ENCODE measurements at places on chromosomes 4 and X.

DNA sequence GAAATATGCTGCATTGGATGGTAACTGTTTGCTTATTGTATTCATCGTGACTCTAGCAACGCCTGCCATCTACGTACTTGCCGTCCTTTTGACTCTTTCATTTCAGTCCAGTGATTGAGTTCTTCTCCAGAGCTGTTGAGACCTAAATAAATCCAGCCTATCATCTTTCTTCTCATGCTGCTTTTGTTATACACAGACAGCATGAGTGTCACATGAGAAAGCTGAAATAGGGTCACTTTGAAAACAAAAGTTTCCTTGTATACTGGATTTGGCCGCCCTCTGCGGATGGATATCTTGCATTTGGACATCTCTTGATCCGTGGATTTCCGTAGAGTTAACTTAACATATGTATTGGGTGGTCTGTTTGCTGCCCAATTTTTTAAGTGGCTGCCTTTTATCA, 67.2 kb downstream of the TMPRSS11F start:
- no peak for DNase-seq

DNA sequence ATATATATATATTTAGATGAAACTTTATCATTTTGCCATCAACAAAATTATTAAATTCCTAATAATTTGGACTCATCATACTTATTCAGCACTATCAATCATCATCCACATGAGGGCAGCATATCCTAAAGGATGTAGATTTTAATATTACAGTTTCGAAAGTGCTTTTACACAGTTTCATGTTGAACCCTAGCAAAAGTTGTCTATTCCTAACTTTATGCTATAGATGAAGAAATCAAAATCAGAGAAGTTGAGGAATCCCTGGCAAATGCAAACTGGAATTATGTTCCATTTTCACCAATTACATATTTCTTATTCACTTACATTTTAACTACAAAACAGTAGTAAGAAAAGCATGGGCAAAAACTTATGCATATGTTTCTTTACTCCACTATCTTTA, 36.6 kb upstream of the UGT2A1 start:
- peak; percentile 54 for DNase-seq

DNA sequence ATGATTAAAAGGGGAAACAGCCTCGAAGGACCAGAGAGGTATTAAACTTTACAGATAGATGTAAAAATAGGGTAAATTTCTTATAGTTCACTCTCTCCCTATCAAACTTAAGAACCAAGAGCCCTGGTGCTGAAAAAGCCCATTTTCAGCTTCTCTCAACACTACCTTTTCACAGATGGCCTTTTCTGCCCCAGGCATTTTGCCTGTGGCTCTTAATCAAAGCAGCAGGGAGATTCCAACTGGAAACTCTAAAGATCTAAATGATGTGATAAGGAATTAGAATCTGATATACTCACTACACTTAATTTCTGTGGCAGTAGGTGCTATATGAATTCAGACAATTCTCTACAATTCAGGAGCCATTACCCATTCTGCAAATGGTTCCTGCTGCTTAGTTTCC, 60.0 kb downstream of the AMMECR1 start:
- DNase-seq = no peak

DNA sequence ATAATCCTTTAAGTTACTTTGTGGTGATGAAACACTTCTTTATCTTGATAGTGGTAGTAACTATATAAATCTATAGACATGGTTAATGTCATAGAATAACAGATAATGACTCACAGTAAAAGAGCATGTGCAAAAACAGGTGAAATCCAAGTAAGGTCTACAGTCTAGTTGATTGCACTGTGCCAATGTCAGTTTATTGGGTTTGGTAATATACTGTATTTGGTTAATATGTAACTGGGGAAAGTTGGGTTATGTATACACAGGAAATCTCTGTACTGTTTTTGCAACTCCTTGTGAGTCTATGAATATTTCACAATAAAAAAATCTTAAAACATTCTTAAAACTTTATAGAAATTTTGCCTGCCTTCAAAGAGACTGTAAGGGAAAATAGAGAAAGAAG, 1067.6 kb upstream of the FTHL17 start:
- DNase-seq = no peak

DNA sequence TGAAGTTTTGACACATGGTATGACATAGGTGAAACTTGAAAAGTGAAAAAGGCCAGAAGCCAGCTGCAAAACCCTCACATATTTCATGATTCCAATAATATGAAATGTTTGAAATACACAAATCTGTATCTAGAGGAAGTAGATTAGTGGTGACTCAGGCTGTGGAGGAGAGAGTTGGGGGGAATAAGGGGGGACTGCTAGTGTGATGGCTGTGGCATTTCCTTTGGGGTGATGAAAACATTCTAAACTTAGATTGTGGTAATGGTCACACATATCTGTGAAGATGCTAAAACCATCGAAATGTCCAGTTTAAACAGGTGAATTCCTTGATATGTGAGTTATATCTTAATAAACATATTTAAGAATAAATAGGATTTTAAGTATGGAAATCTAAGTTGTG, 343.5 kb upstream of the SFRP2 start:
- DNase-seq = no peak
